Eye (tissue), 1 donor: ENCODE measurements at places on chromosomes 16 and 17.

DNA sequence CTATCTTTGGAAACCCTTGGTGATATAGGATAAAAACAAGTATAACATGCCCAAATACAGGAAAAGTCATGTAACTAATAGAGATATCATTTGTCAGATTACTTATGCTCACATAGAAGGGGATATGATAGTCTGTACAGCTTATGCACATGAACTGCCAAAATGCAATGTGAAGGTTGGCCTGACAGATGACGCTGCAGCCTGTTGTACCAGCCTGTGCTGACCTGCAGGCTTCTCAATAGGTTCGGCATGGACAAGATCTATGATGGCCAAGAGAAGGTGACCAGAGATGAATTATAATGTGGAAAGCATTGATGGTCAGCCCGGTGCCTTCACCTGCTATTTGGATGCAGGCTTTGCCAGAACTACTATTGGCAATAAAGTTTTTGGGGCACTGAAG, 12.7 kb downstream of the WFIKKN2 start:
- no peak for DNase-seq

- DNase-seq: no peak
Observed at GRCh38 chr16:79560318-79560717, 40.2 kb downstream of the MAF start.

DNA sequence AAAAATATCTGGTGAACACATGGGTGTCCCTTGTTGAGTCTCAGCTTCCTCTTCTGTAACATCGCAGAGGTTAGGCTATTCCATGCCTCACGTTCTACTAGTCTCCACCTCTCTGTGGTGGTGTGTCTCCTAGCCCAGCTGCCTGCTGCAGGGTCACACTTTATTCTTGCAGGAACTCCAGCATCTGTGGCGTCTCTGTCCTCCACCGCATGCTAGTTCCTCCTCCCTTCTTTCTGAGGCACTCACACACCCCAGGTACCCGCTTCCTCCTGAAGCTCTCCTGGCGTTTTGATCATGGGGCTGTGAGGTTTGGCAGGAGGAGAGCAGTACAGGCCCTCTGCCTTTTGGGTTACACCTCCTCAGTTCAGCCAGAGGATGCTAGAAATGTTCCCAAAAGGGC, 9.9 kb upstream of the TEX2 start:
- no peak for DNase-seq

DNA sequence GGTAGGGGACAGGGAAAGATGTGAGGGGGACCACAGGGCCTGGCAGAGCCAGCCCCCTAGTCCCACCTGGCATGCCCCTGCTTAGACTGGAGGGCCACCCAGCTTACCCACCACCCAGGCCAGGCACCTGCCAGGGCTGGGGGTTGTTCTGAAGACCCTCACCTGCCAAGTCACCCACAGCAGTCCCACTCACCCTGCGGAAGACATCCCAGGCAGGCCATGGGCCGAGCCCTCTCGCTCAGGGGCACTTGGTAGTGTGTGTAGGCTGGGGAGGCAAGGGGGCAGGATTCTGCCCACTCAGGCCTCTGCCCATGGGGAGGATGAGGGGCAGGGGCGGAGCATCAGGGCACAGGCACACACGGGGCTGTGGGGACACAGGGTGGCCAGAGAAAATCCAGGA, 4.0 kb downstream of the PLCD3 start:
- DNase-seq: no peak

DNA sequence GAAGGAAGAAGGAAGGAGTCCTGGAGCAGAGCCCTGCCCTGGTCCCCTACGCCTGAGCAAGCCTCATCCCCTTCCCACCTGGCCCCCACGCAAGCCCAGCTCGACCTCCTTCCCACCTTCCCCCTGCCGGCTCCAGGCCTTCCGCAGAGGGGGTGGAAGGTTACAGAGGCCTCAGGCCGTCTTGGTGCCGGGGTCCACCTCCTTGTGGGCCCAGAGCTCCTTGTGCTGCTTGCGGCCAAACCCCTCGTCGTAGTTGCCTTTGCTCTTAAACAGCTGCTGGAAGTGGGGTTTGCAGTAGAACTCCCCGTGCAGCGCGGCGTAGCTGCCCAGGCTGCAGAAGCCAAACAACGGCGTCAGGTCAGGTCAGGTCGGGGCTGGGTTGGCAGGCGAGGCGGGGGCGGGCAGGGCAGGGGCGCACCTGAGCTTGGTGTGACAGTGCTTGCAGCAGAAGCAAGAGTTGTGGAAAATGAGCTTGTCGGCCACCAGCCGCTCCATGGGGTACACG, 1.5 kb downstream of the LIMD2 start:
- DNase-seq: peak; percentile 9

- DNase-seq: peak; percentile 43
Observed at GRCh38 chr16:68909099-68909733, 65.9 kb downstream of the TANGO6 start.

DNA sequence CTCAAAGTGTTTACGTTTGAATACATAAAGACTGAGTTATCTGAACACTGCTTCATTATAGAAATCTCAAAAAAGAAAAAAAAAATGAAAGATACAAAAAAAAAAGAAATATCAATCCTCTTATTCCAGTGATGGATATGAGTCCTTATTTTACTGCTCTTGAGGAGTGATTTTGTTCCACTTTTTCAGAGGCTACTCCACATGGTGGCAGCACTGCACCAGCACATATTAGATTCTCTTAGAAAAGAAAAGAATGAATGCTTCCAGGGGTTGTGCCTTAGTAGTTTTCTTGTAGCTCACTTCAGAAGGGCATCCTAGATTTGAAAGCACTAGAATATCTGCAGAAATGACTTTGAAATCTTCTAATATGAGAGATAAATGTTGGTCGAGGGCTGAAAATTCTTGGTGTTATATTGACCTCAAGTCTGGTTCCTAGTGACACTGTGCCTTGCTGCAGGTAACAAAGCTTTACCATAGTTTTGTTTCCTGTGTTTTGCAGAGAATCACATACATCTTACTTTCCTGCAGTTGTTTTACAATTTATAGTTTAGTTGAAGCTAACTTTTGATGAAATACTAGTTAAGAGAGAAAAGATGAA, 25.9 kb downstream of the AP2B1 start:
- DNase-seq: peak; percentile 81

DNA sequence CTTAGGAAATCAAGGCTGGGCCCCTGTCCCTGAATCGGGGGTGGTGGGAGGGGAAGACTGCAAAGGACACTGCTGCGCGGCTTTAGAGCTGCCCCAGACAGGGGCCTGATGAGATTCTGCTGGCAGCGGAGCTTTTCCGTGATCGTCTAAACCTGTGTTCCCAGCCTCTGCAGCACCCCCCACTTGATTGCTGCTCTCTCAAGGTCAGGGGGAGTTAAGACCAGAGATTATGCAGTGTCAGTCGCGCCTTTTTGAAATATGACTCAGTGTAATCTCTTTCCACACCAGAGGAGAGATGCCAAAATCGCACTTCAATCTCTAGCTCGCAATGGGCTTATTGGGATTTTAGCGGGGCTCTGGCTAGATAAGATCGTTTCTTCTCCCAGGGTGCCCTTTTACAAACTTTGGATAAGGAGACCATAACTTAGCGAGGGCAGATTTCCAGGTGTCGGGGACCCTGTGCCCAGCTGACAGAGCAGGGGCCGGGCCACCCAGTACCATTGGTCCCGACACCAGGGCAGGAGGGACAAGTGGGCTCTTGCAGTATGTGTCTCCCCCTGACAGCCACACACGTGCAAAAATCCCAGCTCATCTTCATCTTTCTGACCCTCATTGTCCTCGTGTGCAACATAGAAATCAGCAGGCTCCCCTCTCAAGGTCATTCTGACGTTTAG, 87.0 kb downstream of the IRX3 start:
- DNase-seq: no peak

- peak; percentile 94 for DNase-seq
Observed at GRCh38 chr16:68328151-68328859, 17.5 kb downstream of the PRMT7 start.

DNA sequence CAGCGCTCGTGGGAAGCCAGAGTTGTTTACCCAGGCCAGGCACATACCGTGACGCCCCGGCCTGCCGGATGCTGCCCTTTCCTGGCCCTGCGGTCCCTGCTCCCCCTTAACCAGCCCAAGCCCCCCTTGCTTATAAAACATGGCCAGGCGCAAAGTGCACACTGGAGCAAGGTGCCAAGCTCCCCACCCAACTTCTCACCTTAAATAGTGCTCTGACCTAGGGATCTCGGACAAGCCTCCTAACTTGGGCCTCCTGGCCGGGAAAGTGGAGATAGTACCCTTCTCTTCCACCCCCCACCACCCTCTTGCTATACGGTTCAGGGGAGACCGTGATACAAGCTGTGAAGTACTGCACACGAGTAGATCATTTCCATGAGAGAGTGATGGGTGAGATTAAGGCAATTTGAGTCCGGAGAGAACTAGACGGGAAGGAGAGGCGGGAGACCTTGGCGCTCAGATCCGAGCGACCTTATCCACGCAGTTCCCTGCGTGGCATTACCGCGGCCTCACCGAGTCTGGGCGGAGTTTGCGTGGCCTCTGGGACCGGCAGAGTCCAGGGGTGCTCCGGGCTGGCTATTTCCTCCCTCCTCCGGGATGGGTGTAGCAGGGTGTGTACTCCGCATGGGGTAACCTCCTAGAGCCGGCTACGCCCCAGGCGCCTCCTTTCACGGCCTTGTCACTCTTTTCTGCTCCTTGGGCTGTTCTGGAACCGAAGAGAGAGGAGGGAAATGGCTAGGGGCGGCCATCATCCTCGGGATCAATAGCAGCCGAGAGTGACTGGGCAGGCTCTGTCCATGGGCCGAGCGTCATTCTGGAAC, 4.4 kb upstream of the LHX1 start:
- DNase-seq: peak; percentile 59

DNA sequence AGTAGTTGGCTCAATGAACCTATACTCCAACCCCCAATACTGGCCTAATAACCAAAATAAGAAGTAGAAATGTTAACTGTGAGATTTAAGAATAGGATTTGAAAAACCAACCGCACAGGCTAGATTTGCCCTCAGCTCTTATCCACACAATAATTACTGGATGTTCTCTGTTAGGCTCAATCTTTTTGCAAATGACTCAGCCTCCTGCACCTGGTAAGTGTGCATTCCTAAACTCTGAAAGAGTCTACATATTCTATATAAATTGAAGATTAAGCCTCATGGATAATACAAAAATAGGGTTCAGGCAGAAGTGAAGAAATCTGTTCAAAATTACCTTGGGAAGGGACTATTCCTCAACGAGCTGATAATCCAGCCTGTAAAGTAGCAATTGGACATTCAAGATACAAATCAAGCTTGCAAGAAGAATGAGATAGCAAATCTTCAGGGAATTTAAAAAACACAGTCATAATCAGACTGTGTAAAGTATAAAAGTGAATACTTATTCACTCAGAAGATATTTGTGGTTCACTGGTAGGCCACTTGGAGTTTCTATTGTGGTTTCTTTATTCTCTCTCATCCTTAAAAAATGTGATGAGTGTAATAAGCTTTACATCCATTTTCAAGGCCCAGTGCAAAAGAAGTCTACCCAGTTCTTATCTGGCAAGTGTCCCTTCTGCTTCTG, 931.9 kb upstream of the SOX9 start:
- no peak for DNase-seq

- DNase-seq: no peak
Observed at GRCh38 chr17:51711581-51711980, 446.9 kb downstream of the CA10 start.

GRCh38 chr16:71635632-71636031, 9.6 kb downstream of the MARVELD3 start:
- no peak for DNase-seq

DNA sequence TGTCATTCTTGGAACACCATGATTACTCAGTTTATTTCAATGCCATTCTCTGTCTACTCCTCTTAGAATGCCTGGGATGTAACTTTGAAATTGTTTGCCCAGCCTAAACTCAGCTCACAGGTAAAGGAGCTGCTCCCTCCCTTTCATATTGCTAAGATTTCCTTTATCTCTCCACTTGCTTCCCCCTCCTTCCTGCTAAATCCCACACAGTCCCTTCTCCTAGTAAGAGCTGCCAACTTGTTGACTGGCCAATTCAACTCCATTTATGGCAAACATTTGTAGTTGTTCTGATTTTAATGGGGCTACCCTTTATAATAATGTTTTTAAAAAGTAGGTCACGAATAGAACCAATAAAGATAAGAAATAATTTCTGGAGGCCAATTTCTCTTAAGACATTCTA, 146.1 kb downstream of the SKAP1 start:
- no peak for DNase-seq

- no peak for DNase-seq
Observed at GRCh38 chr16:71726476-71727315, 2.2 kb upstream of the PHLPP2 start.

GRCh38 chr17:28948873-28949184, 2.5 kb downstream of the PHF12 start:
- DNase-seq: no peak

- peak; percentile 43 for DNase-seq
Observed at GRCh38 chr16:78437352-78437968, 338.0 kb downstream of the WWOX start.

DNA sequence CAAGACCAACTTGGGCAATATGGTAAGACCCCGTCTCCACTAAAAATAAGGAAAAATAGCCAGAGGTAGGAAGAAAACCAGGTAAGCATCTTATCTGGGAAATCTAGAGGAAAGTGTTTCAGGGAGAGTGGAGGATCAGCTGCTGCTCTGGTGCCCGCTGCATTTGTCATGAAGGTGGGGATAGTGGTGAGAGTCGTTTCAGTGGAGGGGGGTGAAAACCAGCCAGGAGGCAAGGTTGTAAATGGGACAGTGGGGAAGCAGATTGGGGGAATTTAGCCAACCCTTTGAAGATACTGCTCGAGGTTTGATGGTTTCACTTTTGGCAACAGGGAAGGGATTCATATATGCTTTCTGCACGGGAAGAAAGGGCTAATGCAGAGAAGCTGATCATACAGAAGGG, 8.8 kb downstream of the DCTPP1 start:
- no peak for DNase-seq

- DNase-seq: no peak
Observed at GRCh38 chr17:81607431-81607830, 29.5 kb downstream of the NPLOC4 start.

DNA sequence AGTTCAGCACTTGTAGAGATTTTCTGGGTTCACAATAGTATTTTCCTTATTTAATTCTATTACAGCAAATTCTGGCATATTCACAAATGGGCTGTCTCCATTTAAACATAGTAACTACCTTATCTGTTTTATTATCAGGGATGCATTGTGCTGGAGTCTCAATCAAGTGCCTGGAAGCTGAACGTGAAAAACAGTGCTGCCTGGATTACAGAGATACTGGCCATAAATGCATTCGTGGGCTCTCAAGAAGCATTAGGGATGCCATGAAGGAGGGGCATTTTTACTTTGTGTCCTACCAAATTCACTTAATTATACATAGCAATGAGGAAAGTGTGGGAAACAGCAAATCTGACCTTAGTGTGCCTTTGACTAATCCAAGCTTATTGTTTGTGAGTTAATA, 184.6 kb downstream of the ABCC12 start:
- no peak for DNase-seq

DNA sequence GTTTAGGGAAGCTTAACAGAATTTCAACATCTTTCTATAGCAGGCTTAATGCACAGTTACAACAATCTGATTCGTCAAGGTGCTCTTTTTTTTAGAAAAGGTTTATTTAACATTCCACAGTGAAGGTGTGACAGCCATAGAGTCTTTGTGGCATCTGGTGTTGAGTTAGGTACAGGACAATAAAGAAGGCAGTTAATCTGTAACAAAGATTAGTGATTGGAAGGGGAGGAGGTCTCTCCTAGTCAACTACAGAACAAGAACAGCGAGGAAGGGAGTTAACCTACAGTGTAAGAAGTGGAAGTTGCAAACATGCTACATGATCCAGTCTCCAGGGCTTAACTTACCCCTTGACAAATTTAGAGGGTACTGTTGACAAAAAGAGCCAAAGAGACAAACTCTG, 3.0 kb upstream of the ZDHHC7 start:
- DNase-seq: no peak
